IgD-negative memory B cell (primary cell): ENCODE measurements at places on chromosomes 5 and 9. TPM values are rescaled to one million over a fixed set of nuclear protein-coding genes. Genes with fewer than 3 reads are reported as not detected.

Gene CENPK
- polyA plus RNA-seq: 9.5 TPM

Gene SPTAN1
- polyA plus RNA-seq: 88.0 TPM

Gene TCF7
- 41.7 TPM for polyA plus RNA-seq

Gene MZB1
- 193 TPM for polyA plus RNA-seq

Gene PLPP7
- polyA plus RNA-seq: 1.7 TPM

Gene SOWAHA
- not detected for polyA plus RNA-seq
